ENCODE measurements at places on chromosomes 11 and 22.

- no peak for DNase-seq
Measured at GRCh38 chr11:126333142-126333541, 22.3 kb upstream of the ST3GAL4 start.

GRCh38 chr11:75424396-75424795 lies 8.6 kb downstream of the KLHL35 start:
- DNase-seq, result no peak

GRCh38 chr22:20581503-20582170 lies 74.2 kb downstream of the MED15 start:
- DNase-seq, result no peak

DNA sequence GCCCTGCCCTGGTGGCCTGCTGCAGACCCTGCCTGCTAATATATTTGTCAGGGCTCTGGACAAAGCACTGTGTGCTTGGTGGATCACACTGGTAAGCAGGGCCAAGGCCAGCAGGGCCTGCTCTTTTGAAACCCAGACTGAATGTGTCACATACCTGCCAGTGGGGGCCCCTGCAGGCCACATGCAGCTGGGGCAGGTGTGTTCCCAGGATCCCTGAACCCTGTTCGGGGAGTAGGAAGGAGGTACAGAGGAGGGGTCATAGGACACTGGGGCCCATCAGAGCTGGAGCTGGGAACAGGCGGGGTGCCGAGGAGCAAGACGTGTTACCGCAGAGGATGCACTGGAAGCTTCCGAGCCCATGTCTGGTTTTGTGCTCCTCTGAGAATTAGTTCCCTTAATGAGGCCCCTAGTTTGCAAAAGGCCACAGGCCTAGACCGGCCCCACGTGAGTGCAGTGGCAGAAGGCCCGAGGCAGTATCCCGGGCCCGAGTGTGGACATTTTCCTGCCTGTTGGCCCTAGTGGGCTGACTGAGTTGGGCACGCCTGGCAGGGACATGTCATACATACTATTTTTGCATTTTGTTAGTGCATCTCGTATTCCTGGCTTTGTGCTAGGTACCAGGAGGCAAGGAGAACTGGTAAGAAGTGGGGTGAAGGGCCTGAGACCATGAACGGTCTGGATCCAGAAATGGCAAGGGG lies 11.2 kb upstream of the ACR start:
- no peak for DNase-seq

GRCh38 chr11:11937433-11937832 lies 71.0 kb downstream of the DKK3 start:
- DNase-seq, result no peak

- DNase-seq, result no peak
Measured at GRCh38 chr11:114195151-114195550, 101.0 kb upstream of the NNMT start.

- DNase-seq, result no peak
Measured at GRCh38 chr11:107042748-107043147, 24.5 kb upstream of the GUCY1A2 start.

- no peak for DNase-seq
Measured at GRCh38 chr11:68044898-68045351, 6.1 kb downstream of the TCIRG1 start.

DNA sequence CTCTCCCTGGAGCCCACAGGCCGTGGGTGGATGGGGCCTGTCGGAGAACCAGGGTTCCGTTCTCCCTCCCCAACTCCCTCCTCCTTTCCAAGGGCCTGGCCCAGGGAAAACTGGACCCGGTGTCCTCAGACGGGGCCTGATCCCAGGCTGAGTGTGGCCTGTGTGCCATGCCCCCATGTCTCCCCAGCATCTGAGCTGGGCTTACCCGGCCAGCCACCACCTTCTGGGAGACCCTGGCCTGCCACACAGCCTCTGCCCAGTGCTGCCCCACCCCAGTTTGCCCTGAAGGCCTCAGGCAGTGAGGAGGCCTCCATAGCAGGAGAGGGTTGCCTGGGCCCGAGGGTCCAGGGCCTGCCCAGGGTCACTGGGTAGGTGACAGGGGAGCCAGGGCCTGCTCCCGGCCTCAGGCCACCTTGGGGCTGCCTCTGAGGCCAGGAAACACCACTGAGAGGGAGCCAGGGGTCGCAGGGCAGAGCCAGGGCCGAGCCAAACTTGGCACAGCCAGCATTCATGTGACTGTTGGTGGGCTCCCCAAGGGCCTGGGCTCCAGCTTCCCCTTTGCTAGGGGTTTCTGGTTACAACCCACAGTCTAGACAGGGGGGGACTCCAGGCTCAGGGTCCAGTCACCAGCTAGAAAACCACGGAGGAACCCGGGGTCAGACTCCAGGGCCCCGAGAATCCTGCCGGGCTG lies 590 bp upstream of the IFITM10 start:
- no peak for DNase-seq

- DNase-seq, result no peak
Measured at GRCh38 chr11:44784436-44784760, 57.6 kb downstream of the TSPAN18 start.

GRCh38 chr11:66451663-66452062 lies 13.0 kb upstream of the MRPL11 start:
- no peak for DNase-seq

DNA sequence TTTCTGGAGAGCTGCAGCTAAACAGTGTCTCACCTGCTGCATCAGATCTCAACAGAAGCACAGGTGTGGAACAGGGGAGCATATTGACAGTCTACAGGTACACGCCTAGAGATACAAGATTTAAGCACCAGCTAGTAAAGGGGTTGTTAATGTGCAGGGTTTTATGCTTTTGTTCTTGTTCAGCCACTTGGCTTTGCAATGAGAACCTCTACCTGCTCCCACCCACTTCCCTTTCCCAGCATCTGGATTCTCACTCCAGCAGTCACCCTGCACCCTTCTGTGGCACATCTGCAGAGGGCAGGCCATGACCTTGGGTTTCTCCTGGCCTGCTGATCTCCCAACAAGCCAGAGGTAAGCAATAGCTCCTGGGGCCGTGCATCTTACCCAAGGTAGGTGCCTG lies 446.6 kb downstream of the BUD13 start:
- DNase-seq, result no peak
